NCI-H1092 treated with DMSO at 0.1 percent for 48 hours (cell line): ENCODE measurements at places on chromosomes 16 and 17.

DNA sequence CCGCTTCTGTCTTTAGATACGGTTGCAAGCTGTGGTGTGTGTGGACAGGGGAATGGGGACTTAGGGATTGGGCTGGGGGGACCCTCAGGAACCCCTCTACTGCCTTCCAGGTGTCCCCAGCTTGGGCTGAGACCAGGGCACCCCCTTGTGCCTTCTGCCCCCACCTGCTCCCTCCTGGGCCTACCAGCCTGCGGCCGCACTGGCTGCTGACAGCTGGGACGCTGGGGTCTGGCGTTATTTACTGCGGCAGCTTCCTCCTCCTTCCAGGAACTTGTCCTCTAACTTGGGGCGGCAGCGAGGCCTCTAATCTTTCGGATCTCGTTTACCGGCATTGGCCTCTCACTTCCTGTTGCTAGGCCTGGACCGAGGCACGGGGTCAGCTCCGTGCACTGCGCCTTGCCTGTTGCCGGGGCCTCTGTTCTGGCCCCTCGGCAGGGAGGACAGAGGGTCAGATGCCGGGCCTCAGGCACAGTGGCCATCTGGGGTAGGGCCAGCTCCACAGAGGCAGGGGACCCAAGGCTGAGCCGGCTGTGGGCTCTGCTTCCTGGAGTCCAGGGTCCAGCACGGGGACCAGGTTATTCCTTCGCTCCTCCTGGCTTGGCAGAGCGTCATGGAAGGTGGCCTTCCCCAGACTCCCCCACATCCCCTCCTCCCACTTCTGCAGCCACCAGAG is 31.8 kb downstream of the TMEM235 start:
- no peak for DNase-seq

DNA sequence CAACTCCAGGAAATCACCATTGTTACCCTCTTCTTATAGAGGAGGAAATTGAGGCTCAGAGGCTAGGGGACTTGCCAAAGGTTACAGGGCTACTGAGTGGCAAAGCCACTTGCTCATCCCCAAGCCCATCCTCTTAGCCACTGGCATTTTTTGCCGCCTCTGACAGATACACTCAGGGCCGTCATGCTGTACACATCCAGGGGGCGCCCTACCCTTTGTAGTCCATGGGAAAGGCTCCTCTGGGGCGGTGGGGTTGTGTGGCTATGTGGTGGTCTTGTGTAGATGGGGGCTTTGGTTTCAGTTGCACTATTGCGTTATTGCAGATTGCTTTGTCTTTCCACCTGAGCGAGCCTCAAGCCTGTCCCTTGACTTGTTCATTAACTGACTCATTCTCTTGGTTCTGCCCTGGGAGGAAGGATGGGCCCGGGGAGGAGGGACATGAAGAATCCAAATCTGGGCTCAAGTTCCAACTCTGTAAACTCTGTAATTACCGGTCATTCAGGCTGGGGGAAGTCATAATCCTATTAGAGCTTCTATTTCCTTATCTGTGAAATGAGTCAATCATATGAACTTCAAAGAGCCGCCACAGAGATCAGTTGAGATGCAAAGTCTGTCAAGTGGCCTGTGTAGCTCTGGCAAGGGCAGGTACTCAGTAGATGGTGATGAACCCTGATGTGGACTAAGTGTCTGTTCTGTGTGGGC is 2.8 kb downstream of the NOS2 start:
- DNase-seq: no peak

DNA sequence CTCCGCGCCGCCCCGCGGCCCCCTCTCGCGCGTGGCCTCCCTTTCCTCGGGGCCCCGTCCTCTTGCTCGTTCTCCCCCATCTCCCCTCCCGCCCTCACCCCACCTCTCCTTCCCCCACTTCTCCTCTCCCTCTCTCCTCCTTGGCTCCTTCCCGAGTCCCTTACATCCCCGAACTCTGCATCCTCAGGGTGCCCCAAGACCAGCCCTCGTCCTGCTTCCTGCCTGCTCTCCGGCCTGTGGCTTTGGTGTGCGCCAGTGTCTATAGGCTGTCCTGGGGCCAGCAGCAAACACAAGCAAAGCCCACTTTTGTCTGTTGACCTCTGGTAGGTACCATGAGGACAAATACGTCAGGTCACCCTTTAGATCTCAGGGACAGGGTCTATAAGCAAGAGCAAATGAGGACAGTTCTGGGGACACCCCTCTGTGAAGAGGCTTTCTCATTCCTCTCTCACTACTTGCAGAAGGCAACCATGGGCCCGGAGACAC is 284 bp upstream of the COPZ2 start:
- no peak for DNase-seq

- DNase-seq: no peak
Measured at GRCh38 chr17:10756185-10756584, 26.4 kb upstream of the TMEM220 start.

GRCh38 chr16:67150833-67151396 is at the start of gene B3GNT9:
Gene B3GNT9 (minus strand): TSS chr16:67150998. CDS start chr16:67150485, 513 bp downstream.
- peak; percentile 57 for DNase-seq

DNA sequence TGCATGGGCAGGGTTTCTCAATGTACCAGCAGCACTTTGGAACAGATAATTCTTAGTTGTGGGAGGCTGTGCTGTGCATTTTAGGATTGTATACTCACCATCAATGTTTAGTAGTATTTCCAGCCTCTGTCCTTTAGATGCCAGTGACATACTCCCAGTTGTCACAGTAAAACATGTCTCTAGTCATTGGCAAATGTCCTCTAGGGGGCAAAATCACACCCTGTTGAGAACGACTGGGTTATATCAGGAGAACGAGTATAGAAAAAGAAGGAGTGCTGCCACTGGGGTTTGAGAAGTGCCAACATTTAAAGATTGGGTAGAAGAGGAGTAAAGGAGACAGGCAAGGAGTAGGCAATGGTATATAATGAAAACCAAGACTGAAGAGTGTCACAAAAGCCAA is 37.9 kb upstream of the SMIM36 start:
- peak; percentile 23 for DNase-seq

DNA sequence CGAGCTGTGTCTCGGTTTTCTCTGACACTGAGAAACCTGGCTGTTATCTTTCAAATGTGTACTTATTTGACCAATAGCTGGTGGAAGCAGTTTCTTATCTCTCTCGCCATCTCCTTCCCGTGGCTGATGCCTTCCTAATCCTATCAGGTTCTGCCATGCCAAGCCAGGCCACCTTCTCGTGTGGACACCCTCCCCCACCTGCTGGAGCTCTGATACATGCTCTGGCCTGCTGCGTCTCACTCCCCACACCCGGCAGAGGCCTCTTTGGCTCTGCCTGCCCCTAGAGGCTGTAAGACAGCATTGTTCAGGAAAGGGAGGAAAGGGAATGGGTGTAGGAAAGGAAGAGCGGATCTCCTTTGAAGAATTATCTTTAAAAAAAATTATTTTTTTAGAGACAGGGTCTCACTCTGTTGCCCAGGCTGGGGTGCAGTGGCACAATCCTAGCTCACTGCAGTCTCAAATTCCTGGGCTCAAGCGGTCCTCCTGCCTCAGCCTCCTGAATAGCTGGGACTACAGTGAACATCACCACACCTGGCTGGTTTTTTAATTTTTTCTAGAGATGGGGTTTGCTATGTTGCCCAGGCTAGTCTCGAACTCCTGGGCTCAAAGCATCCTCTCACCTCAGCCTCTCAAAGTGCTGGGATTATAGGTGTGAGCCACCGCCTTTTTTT is 7.5 kb upstream of the ARMC5 start:
- DNase-seq: peak; percentile 18

DNA sequence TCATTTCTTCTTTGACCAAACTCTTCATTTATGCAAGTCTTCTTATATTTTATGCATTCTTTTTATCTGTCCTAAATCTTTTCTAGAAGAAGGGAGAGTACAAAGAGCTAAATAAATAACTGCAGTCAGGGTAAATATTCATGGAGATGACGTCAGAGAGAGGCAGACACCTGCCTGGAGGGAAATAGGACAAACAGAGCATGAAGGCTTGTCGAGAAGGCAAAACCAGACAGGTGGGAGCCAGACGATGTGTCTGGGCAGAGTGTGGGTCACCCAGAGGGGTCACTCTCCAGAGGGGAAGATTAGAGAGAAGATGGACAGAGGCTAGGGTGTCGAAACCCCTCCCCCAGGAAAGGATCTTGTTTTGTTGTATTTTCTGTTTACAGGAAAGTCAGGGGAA is 78.3 kb upstream of the RPL38 start:
- peak; percentile 4 for DNase-seq

- peak; percentile 9 for DNase-seq
Measured at GRCh38 chr17:6654841-6655731, 3.5 kb downstream of the C17orf100 start.

- DNase-seq: no peak
Measured at GRCh38 chr17:78346605-78347250, 13.1 kb downstream of the SOCS3 start.

DNA sequence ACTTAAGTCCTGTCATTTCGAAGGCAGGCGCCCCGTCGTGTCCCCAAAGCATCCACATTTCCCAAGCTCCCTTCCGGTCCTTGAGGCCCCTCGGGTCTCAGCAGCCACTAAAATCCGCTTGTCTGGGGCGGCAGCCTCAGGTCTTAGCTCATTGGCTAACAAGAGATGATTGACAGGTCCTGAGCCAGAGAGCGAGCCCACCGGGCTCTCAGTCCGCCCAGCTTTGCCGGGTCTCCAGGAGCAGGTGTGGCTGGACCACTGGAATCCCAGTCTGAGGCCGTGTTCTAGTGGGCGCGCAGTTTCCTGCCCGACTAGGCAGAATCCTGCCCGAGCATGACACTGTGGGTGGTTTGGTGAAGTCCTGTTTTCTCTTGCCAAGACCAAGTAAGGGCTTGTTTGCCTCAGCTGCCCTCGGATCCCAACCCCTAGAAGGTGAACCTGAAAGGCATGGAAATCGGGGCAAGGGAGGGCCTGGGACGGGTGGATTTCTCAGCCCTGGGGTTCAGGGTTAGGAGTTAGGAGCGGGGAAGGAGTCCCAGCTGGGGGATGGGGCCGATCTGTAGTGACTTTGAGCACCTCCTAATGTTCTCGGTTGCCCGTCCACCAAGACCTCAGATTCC is 42.8 kb downstream of the MRC2 start:
- no peak for DNase-seq

DNA sequence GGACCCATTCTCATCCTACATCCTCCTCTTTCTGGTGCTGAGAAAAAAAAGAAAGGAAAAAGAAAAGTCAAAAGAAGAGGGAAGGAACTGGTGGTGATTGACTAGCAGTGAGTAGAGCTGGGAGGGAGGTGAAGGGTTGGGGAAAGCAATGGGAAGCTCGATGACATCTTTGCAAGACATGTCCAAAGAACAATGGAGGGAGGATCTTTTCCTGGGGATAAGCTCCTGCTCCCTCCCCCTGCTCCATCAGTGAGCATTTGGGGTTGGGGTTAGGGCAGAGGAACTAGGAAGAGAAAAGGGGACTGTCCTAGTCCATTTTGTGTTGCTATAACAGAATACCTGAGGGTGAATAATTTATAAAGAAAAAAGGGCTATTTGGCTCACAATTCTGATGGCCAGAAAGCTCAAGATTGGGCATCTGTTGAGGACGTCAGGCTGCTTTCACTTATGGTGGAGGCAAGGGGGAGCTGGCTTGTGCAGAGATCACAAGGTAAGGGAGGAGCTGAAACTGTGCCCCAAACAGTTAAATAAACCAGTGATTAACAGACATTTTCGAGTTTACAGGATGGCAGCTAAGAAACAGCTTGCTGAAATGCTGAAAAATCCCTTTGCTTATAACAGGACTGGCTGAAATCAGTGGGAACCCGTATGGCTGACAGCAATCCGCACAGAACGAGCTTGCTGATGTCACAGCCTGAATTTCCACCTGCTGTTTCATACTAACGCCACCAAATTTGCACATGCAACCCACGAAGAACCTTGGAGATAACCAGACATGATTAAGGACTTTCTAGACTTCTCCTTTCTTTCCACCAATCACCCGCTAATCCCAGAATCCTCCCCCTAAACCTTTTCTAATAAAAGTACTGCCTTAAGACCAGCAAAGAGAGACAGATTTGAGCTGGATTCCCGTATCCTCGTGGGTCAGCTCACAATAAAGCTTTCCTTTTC is 1.6 kb upstream of the ODF4 start:
- DNase-seq: no peak

GRCh38 chr16:78780808-78781207 is 681.4 kb downstream of the WWOX start:
- no peak for DNase-seq

- DNase-seq: no peak
Measured at GRCh38 chr16:67445441-67445912, 14.6 kb downstream of the HSD11B2 start.

DNA sequence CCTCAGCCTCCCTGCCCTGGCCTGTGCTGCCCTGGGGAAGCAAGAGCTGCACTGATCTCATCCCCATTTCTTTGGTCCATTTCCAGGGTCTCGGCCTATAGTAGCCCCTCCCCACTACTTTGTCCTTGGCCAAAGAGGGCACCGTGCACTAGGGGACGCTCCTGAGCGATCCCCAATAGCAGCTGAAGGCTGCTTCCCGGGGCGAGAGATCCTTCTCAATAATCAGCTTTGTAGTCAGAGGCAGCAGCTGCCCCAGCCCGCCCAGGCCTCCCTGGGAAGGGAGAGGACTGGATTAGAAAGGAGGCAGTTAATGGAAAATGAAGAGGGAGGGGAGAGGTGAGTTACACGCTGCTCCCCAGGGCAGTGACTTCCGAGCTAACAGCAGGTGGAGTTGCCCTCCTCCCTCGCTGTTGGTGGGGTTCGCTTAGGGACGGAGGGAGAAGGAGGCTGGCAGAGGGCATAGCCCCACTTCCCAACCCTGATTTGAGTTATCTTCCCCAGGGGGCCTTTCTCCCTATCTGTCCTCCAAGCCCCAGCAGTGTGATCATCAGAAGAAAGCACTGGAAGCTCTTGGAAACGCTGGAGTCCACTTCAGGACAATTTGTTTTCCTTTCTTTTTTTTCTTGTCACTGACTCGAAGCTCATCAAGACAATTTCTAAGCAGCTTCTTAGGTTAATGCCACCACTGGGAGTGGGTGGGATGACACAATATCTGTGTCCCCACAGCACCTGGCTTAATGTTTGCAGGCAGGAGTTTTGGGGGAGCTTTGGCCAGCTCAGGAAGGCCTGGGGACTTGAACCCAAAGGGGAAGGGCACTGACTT is 2.6 kb downstream of the MXRA7 start:
- no peak for DNase-seq

GRCh38 chr16:7303660-7304200 is 28.9 kb upstream of the RBFOX1 start:
- DNase-seq: peak; percentile 69

- DNase-seq: peak; percentile 58
Measured at GRCh38 chr17:66885417-66885816, 50.5 kb downstream of the CACNG5 start.

DNA sequence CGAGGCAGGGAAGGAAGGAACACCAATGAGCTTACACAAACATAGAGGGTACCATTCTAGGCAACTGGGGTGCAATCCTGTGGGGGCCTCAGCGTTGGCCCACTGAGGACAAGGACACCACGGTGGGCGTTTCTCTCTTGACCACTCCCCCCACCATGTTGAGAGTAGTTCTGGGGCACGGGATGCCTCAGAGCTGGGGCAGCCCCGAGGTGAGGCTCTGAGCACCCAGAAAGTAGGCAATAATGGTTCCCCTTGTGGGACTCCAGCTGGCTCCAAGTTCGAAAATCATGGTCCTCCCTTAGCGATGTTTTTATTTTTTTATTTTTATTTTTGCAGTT is 5.1 kb downstream of the PRSS21 start:
- no peak for DNase-seq
